ENCODE measurements at places on chromosomes 13 and 19.

- no peak for DNase-seq
These were observed 177.4 kb upstream of the UBL3 start for GRCh38 chr13:30027569-30028455.

DNA sequence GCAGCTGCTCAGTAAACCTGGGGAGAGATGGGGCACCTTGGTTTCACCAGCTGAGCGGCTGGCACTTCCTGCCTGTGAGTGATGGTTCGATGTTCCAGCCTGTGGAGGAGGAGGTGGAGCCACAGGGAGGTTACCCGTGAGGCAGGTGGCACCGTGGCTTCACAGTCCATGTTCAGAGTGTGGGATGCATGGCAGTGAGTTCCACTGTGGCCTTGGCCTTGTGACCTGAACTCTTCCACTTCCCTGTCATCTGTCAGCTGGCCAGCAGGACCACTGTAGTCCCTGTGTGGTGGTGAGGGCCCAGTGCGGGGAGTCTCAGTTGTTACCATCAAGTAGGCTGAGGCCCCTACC is 16.9 kb downstream of the SMARCA4 start:
- no peak for DNase-seq

DNA sequence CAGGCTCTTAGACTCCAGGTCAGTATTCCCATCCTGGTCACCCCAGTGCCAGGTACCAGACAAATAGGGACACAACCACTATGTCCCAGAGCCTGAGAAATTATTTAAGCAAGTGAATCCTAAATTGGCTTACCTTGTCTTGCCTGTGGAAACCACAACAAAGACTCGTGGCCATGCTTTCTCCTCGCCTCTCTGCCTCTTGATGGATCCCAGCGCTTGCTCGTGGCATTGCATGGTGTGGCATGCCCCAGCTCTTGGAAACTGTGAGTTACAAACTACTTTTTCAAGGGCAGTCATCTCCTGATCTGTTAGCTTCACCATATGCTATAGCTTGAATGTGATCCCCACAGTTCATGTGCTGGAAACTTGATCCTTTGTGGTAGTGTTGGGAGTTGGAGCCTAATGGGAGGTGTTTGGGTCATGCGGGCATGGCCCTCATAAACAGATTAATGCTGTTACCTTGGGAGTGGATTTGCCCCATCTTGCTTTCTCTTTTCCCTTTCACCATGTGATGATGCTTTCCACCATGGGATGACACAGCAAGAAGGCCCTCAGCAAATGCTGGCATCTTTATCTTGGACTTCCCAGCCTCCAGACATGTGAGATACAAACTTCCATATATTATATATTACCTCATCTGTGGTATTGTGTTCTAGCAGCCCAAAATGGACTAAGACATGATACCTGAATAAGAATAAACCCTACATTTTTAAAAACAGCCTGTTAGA is 31.2 kb downstream of the SPRYD7 start:
- no peak for DNase-seq

- DNase-seq, result peak; percentile 85
These were observed 22.8 kb upstream of the SIGLEC11 start for GRCh38 chr19:49983645-49984229.

GRCh38 chr13:49498206-49498605 is 2.5 kb downstream of the PHF11 start:
- DNase-seq, result no peak

DNA sequence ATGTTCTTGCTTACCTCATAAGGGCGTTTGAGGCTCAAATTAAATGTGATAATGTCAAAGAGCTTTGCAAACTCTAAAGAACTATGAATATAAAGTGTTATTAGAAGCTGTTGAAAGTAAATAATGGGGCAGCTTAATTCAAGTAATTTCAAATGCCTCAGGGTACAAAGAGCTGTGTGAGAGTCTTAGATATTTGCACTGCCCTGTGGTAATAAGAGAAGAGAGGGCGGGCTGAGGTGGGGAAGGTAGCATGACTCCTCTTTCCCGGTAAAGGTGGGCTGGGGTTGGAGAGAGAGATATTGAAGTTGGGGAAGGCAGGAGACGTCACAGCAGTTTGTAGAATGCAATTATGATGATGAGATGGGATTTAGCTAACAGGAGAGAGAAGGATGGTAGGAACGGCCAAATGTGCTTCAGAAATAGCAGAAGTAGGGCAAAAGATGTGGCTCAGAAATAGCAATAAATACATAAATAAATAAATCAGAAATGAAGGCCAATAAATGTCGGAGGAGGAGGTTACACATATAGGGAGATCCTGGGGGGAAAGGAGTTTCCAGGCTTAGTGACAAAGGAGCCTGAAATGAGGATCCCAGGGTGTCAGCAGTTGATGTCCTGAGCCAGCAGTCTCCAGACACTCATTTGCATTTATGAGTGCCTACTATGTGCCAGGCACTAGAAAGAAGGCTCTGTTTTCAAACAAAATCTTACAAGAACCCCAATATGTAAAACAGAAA is 35.7 kb upstream of the RCBTB2 start:
- DNase-seq, result no peak

DNA sequence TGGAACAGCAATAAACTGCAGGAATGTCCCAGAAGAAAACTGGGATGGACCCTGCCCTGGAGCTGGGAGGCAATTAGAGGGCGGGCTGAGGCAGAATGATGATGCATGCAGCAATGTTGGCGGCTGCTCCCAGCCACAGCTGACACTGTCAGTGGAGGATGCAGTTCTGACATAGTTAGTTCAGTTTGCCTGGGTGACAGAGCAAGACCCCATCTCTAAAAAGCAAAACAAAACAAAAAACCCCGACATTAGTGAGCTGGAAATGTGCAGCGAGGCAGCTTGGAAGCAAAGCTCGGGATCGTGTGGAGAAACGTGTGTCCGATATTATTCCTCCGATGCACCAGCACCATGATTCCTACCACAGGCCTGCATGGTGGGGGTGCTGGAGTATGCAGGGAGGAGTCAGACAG is 110.1 kb upstream of the UQCRFS1 start:
- DNase-seq, result no peak

GRCh38 chr19:51150627-51151026 is 8.5 kb downstream of the SIGLEC7 start:
- no peak for DNase-seq

GRCh38 chr13:97588993-97589392 is 155.0 kb downstream of the RAP2A start:
- DNase-seq, result no peak

DNA sequence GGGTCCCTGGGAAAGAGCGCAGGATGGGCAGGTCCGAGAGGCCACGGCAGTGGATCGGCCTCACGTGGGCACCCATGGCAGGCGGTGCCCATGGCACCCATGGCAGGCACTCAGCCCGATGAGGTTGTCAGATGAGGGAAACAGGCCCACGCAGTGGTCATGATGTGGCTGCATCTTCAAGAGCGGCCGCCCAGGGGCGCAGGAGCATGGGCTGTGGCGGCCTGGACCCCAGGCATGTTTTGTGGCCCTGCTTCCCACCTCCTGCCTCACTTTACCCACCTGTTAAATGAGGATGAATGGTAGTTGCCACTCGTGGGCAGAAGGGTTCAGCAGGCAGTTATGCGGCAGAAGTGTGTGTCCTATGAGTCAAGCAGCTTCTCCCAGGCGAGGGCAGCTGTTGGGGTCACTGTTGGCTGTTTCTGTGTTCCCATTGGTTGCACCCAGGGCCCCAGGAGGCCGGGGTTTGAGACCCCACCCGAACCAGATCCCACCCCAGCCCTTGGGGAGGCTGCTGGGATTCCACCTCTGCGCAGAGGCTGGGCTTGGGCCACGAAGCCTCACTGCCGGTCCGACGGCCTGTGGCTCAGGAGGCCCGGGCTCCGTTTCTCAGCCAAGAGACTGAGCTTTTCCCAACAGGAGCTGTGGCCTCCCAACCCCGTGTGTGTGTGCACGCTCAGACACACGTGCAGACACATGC is 30.0 kb downstream of the CSNK1G2 start:
- DNase-seq, result no peak

DNA sequence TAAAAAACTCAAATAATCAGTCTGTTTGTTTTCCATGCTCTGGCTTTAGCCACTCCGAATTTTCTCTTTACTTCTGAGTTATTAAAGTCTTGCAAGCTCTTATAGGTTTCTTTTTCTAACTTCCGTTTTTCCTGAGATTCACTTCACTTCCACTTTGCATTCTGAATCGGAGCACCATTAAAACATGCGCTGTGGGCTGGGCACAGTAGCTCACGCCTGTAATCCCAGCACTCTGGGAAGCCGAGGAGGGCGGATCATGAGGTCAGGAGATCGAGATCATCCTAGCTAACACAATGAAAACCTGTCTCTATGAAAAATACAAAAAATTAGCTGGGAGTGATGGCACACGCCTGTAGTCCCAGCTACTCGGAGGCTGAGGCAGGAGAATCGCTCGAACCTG is 357.9 kb downstream of the SLITRK6 start:
- DNase-seq, result no peak

- DNase-seq, result no peak
These were observed 26.6 kb downstream of the CD70 start for GRCh38 chr19:6564393-6564792.

- DNase-seq, result no peak
These were observed 9.8 kb upstream of the MZF1 start for GRCh38 chr19:58582985-58583384.

- DNase-seq, result peak; percentile 30
These were observed 16.8 kb downstream of the ELL start for GRCh38 chr19:18504886-18505610.

DNA sequence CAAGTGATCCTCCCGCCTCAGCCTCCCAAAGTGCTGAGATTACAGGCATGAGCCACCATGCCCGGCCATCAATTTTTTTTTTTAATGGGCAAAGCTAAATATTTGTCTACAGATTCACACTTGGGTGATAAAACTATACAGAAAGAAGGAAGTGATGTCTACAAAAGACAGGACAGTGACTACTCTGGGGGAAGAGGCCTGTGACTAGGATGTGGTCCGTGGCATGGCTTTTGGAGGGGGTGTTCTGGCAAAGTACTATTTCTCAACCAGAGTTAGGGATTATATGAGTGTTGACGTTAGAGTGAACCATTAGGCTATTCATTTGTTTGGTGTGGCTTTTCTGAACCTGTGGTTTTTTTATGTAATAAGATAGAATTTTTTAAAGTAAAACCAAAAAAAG is 42.7 kb downstream of the INSR start:
- DNase-seq, result no peak

DNA sequence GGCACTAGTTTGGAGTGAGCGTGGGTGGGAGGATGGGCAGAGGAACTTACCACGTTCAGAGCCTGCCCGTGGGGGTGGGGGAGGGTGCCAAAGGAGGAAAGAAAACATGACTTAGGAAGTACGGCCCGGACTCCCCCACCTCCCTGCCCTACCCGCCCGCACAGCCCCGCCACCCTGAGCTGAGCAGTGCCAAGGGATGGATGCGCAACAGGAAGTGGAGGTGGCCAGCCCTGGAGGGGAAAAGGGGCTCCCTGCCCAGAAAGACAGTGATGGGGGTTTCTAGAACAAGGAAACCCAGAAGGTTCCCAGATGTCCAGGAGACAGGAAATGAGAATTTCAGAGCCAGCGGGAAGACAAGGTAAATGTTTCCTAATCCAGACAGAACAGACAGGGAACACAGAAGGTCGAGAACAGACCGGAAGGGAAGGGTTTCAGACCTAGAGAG is 6.3 kb downstream of the TEAD2 start:
- DNase-seq, result no peak

DNA sequence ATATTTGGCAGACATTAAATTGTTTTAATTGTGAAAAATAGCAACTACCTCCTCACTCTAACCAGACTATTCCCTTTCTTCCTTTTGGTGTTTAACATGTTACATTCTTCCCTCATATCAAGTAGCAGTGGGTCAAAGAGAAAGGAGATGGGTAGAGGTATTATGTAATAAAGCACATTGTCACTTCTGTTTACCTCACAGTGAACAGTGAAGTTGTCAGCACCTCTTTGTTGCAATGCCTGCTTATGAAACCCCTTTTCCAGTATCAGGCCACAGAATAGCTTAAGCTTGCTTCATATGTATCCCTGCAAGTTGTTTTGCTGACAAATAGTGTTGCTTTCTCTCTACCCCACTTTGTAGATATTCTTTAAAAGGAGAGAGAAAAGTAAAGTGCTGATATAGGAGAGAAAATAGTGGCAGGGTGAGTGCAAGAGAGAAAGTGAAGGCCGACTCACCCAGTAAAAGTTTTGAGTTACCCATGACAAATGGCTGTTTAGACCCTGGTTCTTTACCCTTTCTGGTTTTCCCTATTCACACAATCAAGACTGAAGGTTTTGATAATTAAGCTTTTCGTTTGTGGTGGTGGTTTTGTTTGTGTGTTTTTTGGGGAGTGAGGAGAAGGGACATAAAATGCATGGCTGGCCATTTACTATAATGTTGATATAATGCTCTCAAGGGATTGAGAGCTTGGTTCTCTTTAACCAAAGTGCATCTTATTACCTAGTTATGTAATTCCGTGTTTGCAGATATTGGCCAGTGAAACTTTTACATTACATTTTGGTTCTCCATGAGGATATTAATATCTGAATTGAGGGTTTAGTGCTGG is 3.7 kb downstream of the ITM2B start:
- DNase-seq, result no peak

DNA sequence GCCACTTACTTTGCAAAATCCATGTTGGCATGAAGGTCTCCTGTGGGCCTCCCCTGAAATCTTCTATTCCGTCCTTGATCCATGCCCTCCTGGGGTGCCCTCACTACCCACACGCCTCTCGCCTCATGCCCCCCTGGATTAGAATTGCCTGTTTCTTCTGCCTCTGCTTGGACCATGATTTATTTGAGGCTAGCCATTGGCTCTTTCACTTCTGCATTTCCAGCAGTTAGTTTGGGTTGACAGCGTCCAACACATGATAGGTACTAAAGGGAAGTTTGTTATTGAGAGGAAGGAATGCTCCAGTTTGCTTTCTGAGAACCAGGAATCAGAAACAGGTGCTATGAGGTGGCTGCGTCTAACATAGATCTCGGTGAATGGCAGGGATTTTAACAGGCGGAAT is 30.5 kb upstream of the TPTE2 start:
- no peak for DNase-seq

DNA sequence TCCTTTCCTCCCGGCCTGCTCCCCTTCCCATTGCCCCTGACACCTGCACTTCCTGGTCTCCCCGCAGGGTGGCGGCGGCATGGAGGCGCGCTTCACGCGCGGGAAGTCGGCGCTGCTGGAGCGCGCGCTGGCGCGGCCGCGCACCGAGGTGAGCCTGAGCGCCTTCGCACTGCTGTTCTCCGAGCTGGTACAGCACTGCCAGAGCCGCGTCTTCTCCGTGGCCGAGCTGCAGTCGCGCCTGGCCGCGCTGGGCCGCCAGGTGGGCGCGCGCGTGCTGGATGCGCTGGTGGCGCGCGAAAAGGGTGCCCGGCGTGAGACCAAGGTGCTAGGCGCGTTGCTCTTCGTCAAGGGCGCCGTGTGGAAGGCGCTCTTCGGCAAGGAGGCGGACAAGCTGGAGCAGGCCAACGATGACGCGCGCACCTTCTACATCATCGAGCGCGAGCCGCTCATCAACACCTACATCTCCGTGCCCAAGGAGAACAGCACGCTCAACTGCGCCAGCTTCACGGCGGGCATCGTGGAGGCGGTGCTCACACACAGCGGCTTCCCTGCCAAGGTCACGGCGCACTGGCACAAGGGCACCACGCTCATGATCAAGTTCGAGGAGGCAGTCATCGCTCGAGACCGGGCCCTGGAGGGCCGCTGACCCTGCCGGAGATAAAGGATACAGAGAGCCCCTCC is 1.7 kb downstream of the TRAPPC5 start:
- no peak for DNase-seq

Data from stimulated activated CD4-positive, alpha-beta T cell treated with anti-CD3 and anti-CD28 coated beads, Interleukin-4, amount 100 ng/mL, for 48 hours (primary cell).